EH (cell line): ENCODE measurements at places on chromosomes 12 and 14.

DNA sequence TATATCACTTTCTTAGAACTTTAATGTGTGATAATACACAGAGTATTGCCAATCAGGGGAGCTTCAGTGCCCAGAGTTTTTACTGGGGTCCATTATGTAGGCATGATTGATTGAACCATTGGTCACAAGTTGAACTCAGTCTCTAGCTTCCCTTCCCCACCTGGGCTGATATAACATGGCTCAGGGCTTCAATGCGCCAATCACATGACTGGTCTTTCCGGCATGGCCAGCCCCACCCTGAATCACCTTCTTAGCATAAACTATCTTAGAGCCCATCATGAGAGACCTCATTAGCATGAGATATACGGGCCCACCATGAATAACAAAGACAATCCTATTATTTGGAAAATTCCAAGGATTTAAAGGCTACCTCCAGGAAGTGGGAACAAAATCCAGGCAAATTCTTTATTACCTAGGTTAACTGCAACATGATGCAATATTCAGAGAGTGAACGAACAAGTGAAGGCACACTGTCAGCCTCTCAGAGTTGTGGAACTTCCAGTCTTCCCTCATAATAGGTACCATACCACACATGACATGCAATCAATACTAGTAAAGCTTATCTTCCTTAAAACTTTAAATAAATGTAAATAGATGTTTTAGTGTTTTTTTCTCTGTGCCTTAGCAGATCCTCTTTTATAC is 3.2 kb upstream of the CLEC4A start:
- no peak for DNase-seq

GRCh38 chr12:55982319-55982936 is 8.6 kb downstream of the RAB5B start:
- DNase-seq = no peak

GRCh38 chr12:17793854-17794253 is 296.1 kb downstream of the RERGL start:
- no peak for DNase-seq

DNA sequence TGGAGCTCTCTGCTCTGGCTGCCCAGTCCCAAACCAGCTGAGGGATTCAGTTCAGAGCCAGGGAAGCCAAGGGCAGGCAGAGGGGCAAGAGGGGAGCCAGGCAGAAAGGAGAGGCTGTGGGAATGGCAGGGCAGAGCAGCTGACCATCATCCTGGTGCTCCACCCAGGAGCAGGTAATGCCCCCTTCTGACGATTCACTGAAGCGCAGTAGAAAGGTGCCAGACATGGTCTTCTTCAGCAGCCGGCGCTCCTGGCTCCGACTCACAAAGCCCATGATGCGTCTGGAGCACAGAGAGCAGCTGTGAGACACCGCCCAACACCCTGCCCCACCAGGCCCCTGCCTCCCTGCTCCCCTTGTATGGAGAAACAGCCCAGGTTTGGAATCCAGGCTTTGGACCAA is 8.0 kb downstream of the IL23A start:
- no peak for DNase-seq

DNA sequence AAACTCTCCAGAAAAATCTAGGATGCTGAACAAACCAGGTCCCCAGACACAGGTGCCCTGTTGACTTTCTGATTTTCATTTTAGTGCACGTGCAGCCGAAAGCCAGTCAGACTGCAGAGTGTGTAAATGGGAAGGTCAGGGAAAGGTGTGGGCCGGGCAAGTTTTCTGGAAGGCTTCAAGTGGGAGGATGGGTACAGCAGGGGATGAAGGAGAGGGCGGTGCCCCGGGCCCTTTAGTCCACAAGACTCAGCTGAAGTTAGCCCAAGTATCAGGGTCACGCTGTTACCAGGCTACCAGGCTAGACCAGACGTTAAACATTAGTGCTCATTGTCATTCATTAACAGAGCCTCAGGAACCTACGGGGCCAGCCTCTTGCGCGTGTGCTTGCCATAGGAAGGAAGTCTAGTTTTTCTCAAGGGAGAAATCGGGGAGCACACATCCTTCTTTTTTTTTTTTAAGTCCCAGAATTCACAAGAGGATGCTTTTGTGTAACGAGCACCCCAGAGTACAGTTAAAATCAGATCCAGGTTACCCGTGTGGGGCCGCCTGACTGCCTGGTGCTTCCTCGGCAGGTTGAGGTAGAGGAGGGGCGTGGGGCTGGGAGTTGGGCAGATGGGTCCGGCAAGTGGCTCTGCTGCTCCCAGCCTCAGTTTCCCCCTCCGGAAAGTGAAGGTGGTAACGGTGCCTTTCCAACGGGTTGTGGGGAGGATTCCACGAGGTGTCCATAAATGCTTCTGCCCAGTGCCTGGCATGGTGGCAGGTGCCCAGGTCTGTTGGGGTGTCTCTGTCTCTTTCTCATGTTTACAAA is 19.1 kb downstream of the BCL7A start:
- no peak for DNase-seq

- DNase-seq = no peak
Observed at GRCh38 chr14:68040633-68041369, 221.2 kb downstream of the RAD51B start.

DNA sequence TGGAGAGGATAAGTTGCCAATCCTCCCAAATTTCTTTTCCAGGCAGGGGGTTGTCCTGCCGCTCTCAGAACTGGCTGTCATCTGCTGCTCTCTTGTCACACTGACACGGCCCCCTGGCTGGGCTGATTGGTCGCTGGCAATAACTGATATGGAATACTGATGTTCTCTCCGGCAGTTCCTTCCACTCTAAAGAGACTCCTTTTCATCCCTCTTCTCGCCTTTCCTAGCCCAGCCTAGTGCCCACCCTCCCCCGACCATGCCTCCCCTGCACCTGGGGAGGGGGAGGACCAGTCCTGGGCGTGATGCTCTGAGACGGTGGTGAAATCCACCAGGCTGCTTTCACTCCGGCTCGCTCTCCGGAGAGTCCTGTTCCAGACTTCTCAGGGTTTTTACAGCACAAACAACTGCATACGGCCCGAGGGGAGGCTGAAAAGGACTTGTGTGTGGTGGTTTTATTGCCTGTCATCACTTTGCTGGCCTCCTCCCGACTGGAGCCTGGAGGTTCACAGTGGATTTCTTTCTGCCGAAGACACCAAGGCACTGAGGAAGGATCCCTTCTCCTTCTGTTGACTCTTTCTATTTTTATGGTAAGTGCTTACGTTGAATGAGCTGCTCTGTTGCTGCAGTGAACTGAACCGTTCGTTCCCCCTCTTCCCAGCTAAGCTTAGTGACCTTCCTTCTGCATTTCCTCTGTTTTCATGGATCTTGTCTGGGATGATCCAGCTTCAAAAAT is at the start of gene ANO4:
TSS of gene ANO4 (plus strand) at position 336 of the 733 bp plus-strand sequence. CDS start 107,010 bp downstream, outside the sequence.
- DNase-seq = peak; percentile 77

DNA sequence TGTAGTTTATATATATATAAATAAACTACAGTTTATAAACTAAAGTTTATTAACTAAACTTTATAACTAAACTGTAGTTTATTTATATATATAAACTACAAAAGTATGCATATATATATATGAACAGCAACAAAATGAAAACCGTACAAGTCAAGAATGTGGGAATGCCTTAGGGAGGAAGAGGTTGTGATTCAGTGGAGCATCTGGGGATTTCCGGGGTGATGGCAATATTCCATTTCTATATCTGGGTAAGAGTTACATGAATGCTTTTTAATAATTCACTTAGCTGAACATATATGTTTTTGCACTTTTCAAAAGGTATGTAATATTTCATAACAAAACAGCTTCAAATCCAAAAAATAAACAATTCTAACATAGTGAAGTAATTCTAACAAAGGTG is 30.1 kb upstream of the CAND1 start:
- peak; percentile 11 for DNase-seq

- no peak for DNase-seq
Observed at GRCh38 chr12:75754698-75755097, 243.3 kb upstream of the KRR1 start.
